CD4-positive, alpha-beta T cell treated with Interleukin-4 for 4 hours (primary cell): ENCODE measurements at places on chromosomes 3 and 15.
A peak's percentile ranks its signal among the peaks of the same experiment; 100 is the strongest.

DNA sequence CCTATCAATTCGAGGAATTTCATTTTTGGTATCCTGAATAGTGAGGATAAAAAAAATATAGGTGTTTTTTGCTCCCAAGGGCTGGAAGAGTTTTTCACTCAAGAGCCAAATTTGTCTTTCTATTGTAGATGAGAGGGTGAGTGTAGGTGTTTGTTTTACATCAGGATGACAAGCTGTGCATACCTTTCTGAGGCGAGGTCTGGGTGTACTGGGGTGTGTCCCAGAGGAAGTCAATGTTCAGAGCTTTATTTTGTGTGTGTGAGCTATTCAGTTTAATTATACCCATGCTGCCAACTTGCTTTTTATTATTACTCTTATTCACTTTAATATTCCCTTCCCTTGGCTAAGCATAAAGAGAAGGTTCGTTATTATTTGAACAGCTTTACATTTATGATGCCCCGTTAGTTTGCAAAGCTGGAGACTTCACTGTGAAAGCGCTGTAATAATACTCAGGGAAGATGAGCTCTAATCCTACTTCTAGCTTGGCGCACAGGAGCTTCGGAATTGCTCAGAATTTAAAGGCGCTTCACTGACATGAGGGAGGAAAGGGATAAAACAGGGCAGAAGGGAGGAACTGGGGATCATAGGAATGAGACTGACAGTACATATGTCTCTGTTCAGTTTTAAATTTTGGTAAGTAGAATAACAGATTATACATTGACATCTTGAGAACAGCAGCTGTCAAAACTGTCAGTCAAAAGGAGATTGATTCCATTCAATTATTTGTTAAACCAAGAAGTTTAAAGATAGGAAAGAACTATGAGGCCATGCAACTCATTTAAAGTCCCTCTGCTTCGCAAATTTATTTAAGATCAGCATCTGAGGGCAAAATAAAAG, 117.7 kb upstream of the TP63 start:
- DNase-seq, result no peak

GRCh38 chr3:141388823-141389621, 20.7 kb downstream of the ZBTB38 start:
- DNase-seq, result peak; percentile 37

GRCh38 chr15:63048776-63049665, 6.5 kb downstream of the TPM1 start:
- DNase-seq, result peak; percentile 23

GRCh38 chr3:46845397-46845859, 17.8 kb downstream of the MYL3 start:
- no peak for DNase-seq

- DNase-seq, result no peak
These were observed 18.1 kb upstream of the ATP13A5 start for GRCh38 chr3:193396451-193397244.

DNA sequence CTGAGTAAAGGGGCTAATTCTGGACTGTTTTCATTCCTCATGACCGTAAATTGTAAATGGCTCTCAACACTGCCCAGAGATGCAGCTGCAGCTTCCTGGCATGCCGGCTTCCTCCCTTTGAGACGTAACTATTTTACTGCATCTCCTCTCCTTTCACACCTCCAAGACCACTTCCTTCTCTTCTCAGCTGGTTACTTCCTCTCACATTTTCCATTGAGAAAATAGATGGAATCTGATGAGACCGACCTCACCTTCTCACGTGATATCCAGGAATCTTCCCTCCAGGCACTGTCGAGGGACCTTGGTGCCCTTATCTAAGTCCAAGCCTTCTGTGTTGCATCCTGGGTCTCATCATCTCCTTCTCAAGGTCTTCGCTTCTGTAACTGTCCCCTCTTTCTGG, 12.7 kb downstream of the LYSMD4 start:
- peak; percentile 13 for DNase-seq

DNA sequence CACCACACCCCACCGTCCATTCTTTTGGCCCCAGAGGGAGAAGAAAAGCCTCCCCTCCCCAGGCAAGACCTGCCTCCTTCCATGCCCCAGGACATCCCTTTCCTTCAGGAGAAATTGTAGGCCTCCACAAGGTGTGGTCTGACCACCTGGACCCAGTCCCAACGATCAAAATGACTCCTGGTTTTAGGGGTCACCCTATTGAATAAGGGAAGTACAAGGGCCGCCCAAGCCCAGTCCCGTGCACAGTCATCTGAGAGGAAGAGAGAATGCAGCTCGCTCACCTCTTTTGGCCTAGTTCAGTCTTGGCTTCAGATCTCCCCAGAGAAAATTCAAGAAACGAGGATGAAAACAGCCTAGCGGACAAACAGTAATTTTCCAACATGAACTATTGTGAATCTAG, 249.1 kb downstream of the UACA start:
- no peak for DNase-seq

DNA sequence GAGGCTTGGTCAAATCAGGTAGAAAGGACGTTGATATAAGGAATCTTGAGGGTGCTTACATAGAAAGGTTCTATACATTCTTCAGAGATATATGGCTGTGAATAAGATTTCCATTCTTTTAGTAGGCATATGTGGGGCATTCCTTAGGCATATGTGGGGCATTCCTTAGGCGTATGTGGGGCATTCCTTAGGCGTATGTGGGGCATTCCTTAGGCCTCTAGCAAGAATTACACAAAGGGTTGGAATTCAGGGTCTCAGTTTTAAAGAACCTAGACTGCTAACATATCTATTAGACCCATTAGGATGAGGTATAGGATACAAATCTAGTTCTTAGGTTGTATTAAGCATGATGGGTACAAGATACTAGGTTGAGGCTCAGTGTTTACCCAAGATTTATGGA, 607.8 kb downstream of the SI start:
- DNase-seq, result no peak

GRCh38 chr3:58581328-58582091, 4.3 kb upstream of the FAM107A start:
- DNase-seq, result no peak

DNA sequence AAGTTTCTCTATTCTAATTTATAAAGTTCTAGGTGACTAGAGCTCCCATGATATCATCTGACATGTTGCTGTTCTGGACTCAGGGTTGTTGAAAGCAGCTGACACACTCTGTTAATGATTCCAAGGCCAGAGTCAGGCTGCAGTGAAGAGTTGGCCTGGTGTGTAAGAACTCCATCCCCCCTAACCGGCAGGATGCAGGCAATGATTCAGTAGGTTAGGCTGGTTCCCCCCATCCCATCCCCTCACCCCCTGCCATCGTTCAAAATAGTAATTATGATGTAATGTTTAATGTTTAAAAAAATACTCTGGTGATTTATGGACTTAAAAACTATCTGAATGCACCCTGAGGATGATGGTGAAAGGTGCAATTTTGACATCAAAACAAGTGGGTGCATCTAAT, 4.6 kb upstream of the TRIM71 start:
- DNase-seq, result no peak

DNA sequence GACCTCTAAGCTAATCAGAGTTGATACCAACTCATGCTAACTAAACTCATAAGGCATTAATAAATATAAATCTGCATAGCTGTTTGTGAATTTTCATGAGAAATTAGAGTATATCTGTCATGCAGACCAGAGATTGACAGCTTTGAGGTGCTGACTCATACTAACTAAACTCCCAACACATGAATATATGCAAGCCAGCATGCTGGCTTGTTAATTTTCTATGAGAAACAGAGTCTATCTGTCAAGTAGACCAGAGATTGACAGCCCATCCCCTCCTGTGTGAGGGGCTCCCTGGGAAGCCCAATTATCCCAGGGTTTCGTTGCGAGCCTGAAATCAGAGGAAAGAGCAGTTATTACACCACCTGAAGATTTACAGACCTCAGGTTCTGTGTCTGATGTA, 69.3 kb downstream of the CD47 start:
- no peak for DNase-seq

DNA sequence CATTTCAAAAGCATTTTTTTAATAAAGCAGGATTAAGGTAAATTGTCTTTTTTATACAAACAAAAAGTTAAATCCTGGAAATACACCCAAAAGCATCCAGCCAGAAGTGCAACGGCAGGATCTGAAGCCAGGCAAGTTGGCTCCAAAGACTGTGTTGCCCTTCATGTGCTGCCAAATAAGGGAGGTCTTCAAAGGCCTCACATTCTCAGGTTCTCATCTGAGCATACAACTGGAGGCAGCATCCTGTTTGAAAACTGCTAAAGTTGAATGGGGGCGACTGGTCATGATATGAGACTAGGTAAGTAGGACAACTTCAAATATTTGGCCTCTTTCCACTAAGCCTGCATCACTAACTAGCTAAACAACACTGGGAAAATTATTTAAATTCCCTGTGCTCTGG, 52.2 kb downstream of the IMPG2 start:
- DNase-seq, result no peak

DNA sequence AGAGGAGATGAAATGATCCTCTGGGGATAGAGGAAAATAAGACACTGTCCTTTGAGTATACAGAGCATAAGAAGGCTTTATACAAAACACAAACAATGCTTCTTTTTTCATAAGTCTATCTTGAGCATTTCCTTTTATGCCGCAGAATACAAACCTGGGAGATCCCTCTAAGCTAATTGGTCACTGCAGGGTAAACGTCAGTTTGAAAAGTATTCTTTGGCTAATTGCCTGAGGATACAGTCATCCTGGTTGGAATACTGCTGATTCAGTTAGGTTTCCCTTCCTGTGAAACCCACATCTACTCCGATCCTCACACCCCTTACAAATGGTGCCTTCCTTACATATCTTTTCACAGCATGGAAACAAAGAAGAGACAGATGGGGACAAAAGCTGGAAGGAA, 10.6 kb downstream of the WNT5A start:
- DNase-seq, result no peak

DNA sequence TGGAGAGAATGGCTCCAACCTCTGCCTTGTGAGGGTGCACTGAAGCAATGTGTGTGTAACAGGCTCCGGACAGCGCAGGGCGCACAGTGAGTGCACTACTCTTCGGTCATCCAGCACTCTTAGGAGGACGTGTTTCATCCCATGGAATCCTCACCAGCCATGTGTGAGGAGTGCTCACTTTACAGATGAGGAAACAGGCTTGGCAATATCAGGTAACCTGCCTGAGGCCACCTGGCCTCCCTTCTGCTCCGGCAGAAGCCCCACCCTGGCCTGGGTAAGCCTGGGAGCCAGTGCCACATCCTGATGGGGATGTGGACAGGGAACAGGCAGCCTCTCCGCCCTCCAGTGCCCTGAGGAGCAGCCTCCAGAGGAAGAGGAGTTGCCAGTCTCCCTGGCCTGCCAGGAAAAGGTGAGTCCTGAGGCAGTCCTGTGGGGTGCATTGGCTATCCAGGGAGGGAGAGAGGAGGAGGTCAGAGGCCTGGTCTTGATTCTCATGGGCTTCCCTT, 39.4 kb upstream of the LIMD1 start:
- no peak for DNase-seq

DNA sequence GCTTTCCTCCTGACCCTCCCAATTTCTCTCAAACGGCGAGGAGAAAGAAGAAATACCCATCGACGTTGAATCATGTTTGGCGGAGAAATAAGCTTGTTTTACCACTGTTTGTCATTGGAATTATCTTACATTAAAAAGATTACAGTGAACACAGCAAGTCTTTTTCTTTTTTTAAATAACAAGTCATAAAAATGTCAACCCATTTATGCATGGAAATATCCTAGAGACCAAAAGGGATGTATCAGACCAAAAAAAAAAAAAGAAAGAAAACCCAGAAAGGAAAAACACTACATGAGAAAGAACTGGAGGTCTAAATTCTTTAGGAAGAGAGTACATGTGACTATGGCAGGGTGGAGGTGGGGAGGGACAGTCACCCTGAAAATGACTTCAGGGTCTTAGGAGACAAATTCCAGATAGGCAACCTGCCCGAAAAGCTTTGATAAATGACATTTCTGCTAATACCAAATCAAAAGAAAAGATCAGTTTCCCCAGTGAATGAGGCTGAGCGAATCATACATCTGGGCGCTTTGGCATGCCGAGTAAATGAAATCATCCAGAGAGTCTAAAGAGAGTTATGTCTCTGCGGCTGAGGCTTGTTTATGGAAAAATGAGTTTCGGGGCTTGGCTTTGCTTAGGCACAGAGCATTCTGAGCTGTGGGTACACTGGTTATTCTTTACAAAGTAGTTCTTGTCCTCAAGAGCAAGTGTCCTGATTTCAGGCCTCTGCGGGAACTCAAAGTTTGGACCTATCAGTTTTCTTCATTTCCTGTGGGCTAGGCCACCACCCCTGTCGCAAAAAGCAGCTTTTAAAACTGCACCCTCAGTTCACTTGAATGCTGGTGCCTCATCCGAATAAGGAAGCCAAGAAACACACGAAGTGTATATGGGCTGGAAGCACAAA, 110.1 kb upstream of the TGFBR2 start:
- DNase-seq, result no peak

DNA sequence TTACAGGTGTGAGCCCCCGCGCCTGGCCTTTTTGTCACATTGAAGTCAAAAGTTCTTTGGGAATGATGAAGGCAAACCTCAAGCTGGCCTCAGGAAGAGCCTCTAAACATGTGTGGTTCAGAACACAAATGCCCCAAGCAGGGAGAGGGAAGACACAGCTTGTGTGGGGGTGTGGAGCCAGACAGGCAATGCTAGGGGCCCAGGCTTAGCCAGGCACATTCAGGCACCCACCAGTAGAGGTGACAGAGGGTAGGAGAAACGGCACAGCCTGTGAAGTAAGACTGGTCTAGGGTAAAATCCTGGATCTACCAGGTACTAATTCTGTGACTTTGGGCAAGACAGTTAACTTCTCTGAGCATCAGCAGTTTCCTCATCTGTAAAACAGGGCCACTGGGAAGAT, 3.5 kb downstream of the HDC start:
- no peak for DNase-seq

DNA sequence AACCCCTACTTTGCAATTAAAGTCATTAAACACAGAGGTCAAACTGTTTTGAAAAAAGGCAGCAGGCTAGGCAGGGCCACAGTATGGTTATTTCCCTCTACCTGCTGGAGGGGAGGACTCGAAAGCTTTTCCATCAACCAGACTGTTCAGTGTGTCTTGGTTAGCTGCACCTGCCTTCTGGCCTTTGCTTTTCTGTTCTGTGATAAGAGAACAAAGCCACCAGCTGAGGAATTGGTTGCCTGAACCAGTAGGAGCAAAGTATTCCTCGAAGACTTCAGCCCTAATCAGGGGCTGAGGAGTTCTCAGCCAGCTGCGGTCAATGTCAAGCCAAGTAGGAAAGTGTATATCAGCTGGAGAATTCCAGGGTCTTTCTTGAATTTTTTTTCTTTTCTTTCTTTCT, 132.5 kb downstream of the SOX2 start:
- DNase-seq, result no peak

GRCh38 chr3:182959474-182960350, 20.6 kb downstream of the DCUN1D1 start:
- no peak for DNase-seq

GRCh38 chr3:72272356-72272755, 487.4 kb upstream of the PROK2 start:
- DNase-seq, result no peak

DNA sequence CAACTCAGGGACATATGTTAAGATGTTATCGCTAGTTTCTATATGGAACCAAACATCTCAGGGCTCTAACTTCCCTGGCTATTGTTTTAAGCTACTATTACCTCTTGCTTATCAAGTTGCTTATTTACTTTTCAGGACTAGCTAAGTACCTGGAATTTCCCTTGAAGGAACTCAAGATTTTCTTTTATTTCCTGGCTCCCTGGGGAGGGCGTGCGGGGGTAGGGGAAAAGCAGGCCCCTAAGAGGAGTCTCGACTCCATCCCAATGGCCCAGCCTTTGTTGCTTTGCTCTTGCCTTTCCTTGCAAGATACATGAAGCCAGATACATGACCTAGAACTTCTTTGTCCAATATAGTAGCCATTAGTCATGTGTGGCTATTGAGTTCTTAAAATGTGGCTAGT, 76.9 kb upstream of the STXBP5L start:
- no peak for DNase-seq

- DNase-seq, result no peak
These were observed 72.5 kb downstream of the MITF start for GRCh38 chr3:69811452-69812401.
